ENCODE measurements at places on chromosomes 2 and 18. TPM values are rescaled to one million over a fixed set of nuclear protein-coding genes. Genes with fewer than 3 reads are reported as not detected.

SP140L gene
- total RNA-seq = 4.0 TPM

ZNF521 gene
- total RNA-seq = 41.6 TPM

FZD7 gene
- total RNA-seq = 32.5 TPM

GRB14 gene
- 1.1 TPM for total RNA-seq

RUFY4 gene
- total RNA-seq = not detected

USP34 gene
- 59.3 TPM for total RNA-seq

LINC00305 gene
- not detected for total RNA-seq

CFAP210 gene
- total RNA-seq = not detected

ZSWIM2 gene
- total RNA-seq = not detected

SPP2 gene
- not detected for total RNA-seq

ESPNL gene
- total RNA-seq = not detected

CAPN14 gene
- total RNA-seq = not detected

- peak; percentile 27 for DNase-seq
Observed at GRCh38 chr18:9682572-9682971, 25.5 kb upstream of the RAB31 start.

DNA sequence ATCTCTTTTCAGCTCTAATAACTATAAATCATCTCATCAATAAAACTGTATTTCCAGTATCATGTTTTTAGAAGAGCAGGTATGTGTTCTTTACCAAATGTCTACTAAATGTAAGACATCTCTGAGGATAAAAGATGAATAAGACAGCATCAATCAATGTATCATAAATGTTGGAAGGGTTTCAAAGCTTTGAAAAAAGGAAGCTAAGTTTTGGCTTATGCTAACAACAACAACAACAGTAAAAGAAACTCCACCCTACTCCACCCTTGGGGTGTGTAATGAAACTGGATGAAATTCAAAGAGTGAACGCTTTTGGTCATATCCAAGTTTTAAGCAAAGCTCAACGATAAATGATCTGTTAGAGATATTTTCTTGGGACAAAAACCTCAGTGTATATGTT lies 17.1 kb downstream of the PRKD3 start:
- no peak for DNase-seq

- DNase-seq = peak; percentile 28
Observed at GRCh38 chr2:217099561-217099960, 239.7 kb upstream of the TNP1 start.

- DNase-seq = no peak
Observed at GRCh38 chr18:23702606-23703005, 13.4 kb downstream of the LAMA3 start.

GRCh38 chr2:64581777-64582539 lies 57.8 kb downstream of the AFTPH start:
- DNase-seq = no peak

- no peak for DNase-seq
Observed at GRCh38 chr2:138630164-138630563, 128.6 kb downstream of the SPOPL start.

DNA sequence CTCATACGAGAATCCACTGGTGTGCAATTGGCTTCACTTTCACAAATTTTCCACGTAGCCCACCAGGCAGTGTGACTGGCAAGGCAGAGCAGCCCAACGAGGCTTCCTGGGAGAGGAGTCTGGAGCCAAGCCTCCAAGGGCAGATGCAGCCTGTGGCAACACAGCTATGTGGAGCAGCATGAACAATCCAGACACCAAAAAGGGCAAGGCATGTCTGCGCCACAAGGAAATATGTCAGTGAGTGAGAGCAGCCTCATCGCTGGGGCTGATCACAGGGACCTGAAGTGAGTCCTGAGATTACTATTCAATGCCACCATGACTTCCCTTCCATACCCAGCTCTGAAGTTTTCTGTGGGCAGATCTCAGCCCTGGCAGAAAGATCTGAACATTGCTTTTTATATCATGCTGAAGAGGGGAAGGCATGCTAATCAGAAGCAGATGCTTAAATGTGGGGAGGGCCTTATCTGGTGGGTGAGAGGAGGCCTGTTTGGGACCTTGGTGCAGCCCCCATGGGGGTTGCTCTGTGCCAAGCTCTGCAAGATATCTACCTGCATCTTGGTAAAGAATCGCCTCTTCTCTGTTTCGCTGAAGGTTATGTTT lies 40.0 kb upstream of the PUM2 start:
- no peak for DNase-seq

DNA sequence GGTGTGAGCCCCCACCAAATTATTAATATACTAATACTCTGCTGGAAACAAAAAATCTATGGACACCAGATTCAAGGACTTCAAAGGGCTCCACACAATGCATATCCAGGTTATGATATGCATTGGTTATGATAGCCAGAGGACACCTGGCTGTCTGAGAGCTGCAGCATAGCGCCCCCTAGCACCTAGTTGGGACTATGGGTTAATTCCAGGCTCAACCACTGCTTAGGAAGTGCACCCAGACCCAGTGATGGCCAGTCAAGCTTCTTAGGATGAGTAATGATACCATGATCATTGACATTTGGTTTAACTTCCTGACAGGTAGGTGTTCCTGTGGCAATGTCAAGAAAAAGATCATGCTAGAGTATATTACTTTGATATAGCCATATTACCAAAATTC lies 3.8 kb upstream of the FRZB start:
- no peak for DNase-seq

GRCh38 chr2:121858369-121858768 lies 102.9 kb downstream of the TSN start:
- no peak for DNase-seq

GRCh38 chr2:19677825-19678518 lies 223.8 kb downstream of the TTC32 start:
- DNase-seq = no peak

DNA sequence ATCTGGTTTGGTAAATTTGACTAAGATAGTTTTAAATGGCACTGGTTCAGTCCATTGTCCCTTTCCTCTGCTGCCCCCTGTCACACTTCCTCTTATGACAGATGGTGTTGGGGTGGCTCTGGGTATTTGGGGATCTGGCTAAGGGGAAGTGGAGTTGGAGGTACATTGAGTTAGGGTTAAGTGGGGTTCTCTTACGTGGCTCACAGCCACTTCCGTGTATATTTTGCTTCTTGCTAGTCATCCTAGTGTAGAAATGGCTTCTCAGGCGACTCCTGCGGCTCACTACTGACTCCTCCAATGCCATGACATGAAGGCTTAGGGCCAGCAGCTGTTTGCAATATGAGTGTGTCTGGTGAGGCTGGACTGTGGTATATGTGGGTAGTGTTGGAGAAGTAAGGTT lies 187.0 kb downstream of the HAUS1 start:
- DNase-seq = no peak

GRCh38 chr2:43038696-43039094 lies 187.7 kb downstream of the ZFP36L2 start:
- no peak for DNase-seq

DNA sequence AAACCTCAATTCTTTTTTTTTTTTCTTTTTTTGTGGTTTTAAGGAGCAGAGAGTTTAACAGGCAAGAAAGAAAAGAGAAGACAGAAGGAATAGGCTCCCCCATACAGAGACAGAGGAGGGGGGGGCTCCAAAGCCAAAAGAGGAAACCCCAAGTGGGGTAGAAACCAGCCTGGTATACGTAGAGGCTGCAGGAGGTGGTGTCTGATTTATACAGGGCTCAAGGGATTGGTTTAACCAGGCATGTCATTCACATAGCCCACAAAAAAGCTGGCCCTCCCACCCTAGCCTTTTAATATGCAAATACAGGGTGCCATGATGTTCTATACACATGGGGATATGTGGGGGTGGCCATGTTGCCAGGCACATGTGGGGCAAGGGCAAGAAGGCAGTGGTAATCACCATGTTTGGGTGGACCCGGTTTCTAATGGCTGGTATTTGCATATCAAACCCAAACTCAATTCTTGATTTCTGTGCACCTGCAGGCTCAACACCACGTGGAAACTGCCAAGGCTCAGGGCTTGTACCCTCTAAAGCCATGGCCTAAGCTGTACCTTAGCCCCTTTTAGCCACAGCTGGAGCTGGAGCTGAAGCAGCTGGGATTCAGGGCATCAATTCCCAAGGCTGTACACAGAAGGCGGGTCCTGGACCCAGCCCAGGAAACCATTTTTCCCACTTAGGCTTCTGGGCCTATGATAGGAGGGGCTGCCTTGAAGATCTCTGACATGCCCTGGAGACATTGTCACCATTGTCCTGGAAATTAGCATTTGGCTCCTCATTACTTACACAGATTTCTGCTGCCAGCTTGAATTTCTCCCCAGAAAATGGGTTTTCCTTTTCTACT lies 170.3 kb downstream of the MAIP1 start:
- DNase-seq = no peak

- DNase-seq = no peak
Observed at GRCh38 chr2:182281276-182281675, 145.6 kb downstream of the PDE1A start.

DNA sequence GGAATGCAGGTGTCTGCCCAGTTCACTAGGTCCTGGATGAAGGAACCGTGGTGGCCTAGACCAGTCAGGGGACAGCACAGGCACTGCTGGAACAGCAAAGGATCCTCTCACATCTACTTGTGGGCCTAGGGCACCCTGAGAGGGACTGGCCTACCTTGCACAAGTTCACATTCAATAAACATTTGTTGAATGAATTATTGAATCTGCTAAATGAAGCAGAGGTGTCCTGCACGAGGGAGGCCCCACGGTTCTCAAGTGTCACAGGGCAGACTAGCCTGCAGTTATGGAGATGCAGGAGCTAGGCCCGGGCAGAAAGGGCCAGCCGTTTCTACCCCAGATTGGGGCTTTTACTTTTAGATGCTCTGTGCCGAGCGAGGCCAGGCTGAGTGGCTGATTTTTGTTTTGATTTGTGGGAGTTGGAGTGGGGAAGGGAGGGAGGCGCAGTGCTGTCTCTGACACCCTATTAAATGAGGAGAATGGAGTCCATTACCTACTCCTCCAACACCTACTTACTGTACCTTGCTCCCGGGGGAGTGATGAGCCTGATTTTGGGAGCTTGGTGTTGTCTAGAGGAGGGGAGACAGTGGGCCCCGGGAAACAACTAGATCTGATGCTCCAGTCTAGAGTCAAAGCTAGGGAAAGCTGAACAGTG lies 18.4 kb downstream of the SH2D6 start:
- no peak for DNase-seq

- DNase-seq = no peak
Observed at GRCh38 chr2:239296020-239296932, 104.5 kb downstream of the HDAC4 start.

DNA sequence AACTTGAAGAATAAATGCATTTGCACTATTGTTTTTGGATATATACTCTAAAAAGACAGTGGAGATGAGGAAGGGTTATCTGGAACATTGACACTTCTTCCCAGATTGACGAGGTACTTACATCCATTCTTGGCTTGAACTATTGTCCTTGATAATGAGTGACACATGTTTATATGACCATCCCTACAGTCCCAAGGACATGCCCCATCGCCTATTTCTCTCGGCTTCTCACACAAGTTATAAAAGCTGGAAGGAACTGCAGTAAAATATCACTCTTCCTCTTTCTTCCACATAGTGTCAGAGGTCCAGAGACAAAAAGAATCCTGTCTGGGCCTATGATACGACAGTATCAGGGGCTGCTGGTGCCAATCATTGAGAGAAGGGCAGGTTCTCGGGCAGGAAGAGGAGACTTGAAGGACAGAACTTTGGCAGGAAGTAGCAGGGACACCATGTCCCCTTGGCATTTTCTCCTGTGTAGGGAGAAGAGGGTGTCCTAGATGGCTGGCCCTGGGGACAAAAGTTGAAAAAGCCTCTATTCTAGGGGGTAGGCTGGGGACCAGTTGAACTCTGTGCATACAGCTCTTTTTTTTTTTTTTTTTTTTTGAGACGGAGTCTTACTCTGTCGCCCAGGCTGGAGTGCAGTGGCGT lies 5.8 kb upstream of the CABLES1 start:
- DNase-seq = no peak

DNA sequence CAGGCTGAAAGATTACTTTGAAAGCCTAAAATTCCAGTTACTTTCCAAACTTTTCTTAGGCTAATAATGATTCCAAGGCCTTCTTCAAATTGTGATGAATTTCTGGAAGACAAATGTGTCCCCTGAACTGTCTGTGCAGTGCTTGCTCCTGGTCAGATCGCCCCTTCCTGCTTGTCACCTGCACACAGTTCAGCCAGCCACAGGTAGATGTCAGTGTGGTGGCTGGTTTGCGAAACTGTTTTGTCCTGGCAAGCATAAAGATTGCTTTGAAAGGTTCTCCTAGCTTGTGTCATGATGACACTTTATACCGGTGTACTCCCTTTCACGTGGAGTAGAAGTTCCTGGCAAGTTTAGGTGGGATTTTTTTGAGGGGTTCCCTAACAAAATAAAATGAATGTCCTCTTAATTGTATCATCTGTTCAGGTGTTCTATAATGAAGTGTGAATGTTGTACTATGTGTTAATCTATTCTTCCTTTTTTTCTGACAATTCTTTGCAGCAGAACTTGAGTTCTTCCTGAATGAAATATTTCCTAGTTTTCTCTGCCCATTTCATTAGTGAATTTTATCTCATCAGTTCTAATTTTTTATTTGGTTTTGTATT lies 298.8 kb downstream of the ZNF407 start:
- no peak for DNase-seq

GRCh38 chr2:1625281-1626001 lies 118.9 kb downstream of the PXDN start:
- DNase-seq = no peak

GRCh38 chr2:199682001-199682400 lies 169.0 kb downstream of the FTCDNL1 start:
- DNase-seq = no peak

GRCh38 chr2:152330235-152330866 lies 4.6 kb upstream of the FMNL2 start:
- DNase-seq = no peak

DNA sequence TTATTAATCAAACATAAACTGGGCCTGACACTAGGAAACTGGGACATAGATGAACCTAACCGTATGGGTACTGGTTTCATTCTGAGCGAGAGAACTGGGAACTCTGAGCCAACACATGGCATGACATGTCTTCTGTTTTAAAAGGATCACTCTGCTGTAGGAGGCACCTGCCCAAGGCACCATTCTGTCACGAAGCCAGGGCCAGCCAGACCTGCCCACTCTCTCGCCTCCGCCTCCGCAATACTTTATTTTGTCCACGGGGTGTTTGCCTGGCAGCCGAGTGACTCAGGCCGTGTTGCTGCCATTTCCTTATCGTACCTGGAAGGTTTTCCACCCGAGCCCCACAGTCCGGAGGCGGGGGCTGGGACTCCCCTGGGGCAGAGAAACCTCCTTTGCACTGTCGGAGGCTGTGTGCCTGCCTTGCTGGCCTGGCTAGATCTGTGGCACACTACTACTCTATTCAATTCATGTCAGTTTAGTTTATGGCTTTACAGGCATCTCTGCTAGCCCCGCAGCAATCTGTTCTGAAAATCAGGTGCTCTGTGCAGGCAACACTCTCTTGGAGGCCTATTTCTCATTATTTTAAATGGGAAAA lies 120.4 kb upstream of the ACKR3 start:
- no peak for DNase-seq

DNA sequence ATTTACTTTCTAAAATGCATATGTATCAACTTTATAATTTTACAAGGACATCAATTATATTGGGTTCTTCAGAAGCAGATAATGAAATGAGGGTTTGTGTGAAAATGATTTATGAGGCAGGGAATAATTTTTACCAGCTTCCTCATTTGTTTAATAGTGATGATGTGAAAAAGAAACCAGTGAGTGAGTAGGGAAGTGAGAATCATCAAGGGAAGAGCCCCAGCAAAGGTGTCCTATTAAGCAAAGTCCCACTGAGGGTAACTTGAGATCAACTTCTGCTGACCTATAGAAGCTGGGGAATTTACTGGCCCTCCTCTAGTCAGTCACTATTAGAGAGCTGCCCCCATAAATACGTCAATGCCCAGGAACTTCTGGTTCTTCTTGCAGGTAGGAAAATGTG lies 266.8 kb upstream of the LYPD1 start:
- no peak for DNase-seq

All from ascending aorta (tissue), 2 donors.